MM.1S (cell line): ENCODE measurements at places on chromosomes 5 and 9.

DNA sequence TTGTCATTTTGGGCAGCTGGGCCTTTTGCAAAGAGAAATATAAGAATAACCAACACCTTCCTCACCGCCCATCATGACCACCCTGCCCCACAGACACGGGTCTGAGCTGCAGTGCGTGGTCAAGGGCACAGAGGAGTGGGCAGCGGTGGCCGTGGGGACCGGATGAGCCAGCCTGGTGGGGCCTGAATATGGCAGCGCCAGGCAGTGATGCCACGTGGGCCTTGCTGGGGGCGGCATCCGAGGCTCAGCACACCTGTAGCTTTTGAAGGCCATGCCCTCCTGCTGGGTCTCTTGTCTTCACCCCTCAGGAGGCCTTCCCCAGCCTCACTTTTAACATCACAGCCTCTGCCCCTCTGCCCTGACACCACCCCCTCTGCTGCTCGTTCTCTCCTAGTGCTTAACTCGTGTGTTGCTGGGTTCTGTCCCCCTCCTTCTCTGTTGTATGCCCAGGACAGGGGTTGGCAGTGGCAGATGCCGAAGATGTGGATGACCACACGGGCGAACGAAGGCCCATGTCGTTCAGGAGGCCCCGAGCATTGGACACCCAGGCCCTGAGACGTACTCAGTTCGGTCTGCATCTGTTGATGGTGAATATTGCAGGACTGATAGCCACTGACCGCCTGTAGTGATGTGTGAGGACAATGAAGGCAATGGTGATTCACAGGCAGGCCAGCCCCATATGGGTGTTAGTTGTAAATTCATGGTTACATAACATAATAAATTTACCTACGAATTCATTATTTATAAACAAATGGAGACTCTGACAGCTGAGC, 46.0 kb downstream of the AHRR start:
- no peaks in the 10 kb centered on the region for H3K4me1 ChIP-seq
- H3K27me3 ChIP-seq: no peaks in the 10 kb centered on the region
- no peak for DNase-seq
- H3K27ac ChIP-seq: no peak overlapping the region
- no peaks in the 10 kb centered on the region for H3K36me3 ChIP-seq

GRCh38 chr5:31119938-31120641, 73.4 kb upstream of the CDH6 start:
- H3K36me3 ChIP-seq: no peaks in the 10 kb centered on the region
- no peaks in the 10 kb centered on the region for H3K27me3 ChIP-seq
- no peak for DNase-seq
- no peak overlapping the region for H3K4me3 ChIP-seq
- H3K4me1 ChIP-seq: no peaks in the 10 kb centered on the region

DNA sequence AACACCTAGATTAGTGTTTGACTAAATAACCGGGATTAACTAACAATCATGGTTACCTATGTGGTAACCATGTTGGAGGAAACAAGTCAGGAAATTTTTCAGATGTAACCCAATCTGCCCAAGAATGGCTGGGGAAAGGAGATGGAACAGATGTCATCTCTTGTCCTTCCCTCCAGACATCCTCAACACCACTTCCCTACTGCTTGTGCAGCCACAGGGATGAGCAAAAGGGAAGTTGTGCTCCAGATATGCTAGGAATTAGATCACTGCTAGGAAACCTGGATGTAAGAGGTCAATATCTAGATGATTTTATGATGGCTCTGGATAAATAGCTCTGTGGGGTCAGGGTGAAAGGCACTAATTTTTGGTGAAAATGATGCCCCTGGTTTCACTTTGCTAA, 61.3 kb upstream of the ELL2 start:
- no peaks in the 10 kb centered on the region for H3K36me3 ChIP-seq
- no peaks in the 10 kb centered on the region for H3K27me3 ChIP-seq
- DNase-seq: no peak
- H3K27ac ChIP-seq: no peak overlapping the region
- H3K4me1 ChIP-seq: no peaks in the 10 kb centered on the region

DNA sequence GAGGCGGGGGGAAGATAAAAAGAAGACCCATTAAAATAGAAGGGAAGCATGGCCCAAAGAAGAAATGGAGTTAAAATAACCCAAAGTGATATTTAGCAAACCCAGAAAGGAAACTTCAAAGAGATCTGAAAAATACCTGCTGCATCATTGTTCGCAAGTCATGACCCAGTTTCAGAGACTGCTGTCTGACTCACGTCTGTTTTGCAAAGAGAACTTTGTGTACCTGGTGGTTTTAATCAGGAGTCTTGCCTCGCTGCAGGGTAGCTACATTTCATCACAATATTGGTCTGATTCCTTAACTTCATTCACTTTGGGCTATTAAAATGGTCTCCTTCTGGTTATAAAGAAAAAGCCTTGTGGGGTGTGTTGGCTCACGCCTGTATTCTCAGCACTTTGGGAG, 461.1 kb upstream of the DAP start:
- no peaks in the 10 kb centered on the region for H3K27me3 ChIP-seq
- DNase-seq: no peak
- no peak overlapping the region for H3K27ac ChIP-seq
- H3K4me1 ChIP-seq: no peaks in the 10 kb centered on the region
- no peak overlapping the region for H3K4me3 ChIP-seq

DNA sequence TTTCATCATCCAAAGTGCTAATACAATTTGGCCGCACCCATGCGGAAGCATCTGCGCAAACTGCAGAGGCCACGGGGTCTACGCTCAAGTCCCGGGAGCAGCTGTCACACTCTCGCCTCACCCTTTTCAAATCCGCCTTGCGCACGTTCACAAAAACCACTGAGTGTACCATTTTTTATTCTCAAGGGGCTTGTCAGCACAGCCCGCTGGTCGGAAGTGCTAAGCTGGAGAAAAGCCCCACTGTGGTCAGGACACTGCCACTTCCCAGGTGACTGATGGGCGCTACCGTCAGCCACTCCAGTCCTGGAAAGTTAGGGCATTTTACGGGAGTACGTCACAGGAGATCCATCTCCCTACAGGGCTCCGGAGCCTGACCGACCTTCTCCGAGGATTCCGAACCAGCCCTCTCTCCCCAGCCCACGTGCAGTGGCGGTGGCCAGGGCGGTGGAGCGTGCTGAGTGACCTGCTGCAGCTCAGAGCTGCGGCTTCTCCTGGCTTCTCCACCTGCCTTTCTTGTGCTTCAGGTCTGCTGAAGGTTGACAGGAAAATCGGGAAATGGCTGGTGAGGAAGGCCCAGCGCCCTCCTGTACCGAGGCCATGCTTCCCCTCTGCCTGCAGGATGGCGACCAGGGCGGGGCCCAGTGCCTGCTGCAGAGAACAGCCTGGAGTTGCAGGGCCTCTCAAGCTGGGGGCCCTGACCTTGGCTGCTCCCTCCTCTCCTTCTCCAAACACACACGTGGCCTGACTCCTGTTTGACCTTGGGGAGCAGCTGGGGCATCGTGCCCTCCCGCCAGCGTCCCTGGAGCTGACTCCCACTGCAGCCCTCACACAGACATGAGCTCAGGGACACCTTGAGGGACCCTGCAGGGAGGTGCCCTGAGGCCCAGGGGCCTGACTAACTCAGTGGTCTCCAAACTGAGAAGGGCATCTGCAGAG, 14.3 kb downstream of the RASGEF1C start:
- H3K4me1 ChIP-seq: no peaks in the 10 kb centered on the region
- peaks cover 37% of the 10 kb centered on the region for H3K27me3 ChIP-seq
- H3K36me3 ChIP-seq: no peaks in the 10 kb centered on the region
- no peak overlapping the region for H3K4me3 ChIP-seq
- no peak overlapping the region for H3K27ac ChIP-seq

DNA sequence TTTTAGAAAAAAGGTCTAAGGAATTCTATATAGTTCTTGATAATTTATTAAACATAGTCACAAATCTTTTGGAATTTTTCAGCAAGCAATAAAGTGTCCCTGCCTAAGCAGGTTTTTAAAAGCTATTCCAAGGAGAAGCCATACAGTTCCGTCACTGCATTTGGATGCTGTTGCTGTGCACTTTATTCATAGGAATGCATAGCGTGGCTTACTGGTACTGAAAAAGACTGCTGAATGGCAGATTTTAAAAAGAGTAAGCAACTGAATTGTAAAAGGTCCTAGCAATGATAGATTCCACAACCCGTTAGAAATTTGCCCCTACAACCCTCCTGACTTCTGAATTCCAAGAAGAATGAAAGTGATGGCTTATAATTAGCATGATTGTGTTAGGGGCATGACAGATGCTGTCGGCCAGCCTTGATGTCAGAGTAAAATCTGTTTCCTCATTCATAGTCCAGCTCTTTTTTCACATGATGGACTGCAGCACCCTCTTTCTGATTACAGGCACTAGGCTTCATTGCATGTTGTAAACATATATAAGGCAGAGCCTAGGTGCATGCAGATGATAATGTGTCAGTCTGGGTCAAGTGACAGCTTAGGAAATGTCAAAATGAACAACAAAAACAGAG, 227.0 kb downstream of the PDE4D start:
- H3K27me3 ChIP-seq: no peaks in the 10 kb centered on the region
- H3K4me3 ChIP-seq: no peak overlapping the region
- H3K4me1 ChIP-seq: peaks cover 9% of the 10 kb centered on the region
- H3K36me3 ChIP-seq: no peaks in the 10 kb centered on the region
- H3K27ac ChIP-seq: no peak overlapping the region
- no peak for DNase-seq

GRCh38 chr9:93217706-93218105, 33.8 kb downstream of the WNK2 start:
- H3K36me3 ChIP-seq: no peaks in the 10 kb centered on the region
- DNase-seq: no peak
- no peaks in the 10 kb centered on the region for H3K27me3 ChIP-seq
- H3K4me1 ChIP-seq: no peaks in the 10 kb centered on the region
- no peak overlapping the region for H3K4me3 ChIP-seq

- H3K27me3 ChIP-seq: no peaks in the 10 kb centered on the region
- no peaks in the 10 kb centered on the region for H3K4me1 ChIP-seq
- no peaks in the 10 kb centered on the region for H3K36me3 ChIP-seq
Measured at GRCh38 chr5:134132372-134133187, 18.1 kb downstream of the TCF7 start.

GRCh38 chr5:103389846-103390245, 131.3 kb downstream of the MACIR start:
- no peak overlapping the region for H3K27ac ChIP-seq
- no peak for DNase-seq
- H3K4me3 ChIP-seq: no peak overlapping the region
- H3K36me3 ChIP-seq: no peaks in the 10 kb centered on the region
- H3K4me1 ChIP-seq: peaks cover 13% of the 10 kb centered on the region

- H3K36me3 ChIP-seq: no peaks in the 10 kb centered on the region
- no peak overlapping the region for H3K27ac ChIP-seq
- no peaks in the 10 kb centered on the region for H3K4me1 ChIP-seq
- no peak overlapping the region for H3K4me3 ChIP-seq
- no peaks in the 10 kb centered on the region for H3K27me3 ChIP-seq
Measured at GRCh38 chr5:113340537-113340936, 94.3 kb downstream of the TSSK1B start.

GRCh38 chr5:16417398-16418074, 48.1 kb downstream of the ZNF622 start:
- DNase-seq: no peak
- no peaks in the 10 kb centered on the region for H3K36me3 ChIP-seq
- H3K27ac ChIP-seq: no peak overlapping the region
- no peaks in the 10 kb centered on the region for H3K4me1 ChIP-seq

- peaks cover 100% of the 10 kb centered on the region for H3K27me3 ChIP-seq
- H3K27ac ChIP-seq: no peak overlapping the region
- DNase-seq: no peak
- no peaks in the 10 kb centered on the region for H3K4me1 ChIP-seq
- no peaks in the 10 kb centered on the region for H3K36me3 ChIP-seq
Measured at GRCh38 chr9:134770972-134771971, 109.3 kb upstream of the FCN2 start.

GRCh38 chr9:126722252-126722921, 82.5 kb upstream of the ZBTB43 start:
- DNase-seq: peak; percentile 72
- peak overlapping the region; percentile 80 for H3K4me3 ChIP-seq
- H3K36me3 ChIP-seq: no peaks in the 10 kb centered on the region
- no peak overlapping the region for H3K27ac ChIP-seq
- peaks cover 23% of the 10 kb centered on the region; the same call in 1 of the 2 replicates for H3K27me3 ChIP-seq

DNA sequence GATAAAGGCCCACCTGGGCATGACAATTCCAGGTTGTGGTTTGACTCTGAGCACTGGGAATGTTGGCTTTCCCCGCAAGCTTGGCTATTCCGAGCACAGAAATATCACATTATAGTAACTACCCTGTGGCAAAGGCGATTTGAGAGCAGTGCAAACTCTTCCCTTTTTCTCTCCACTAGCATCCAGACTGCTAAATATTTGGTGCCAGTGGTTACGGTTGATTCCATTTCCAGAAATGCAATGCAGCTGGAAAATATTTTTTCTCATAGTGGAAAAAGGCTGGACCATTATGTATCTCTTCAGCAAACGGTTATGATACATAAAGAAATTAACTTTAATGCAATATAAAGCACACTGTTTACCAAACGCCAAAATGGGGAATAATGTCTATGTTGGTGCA, 158.0 kb downstream of the ENC1 start:
- H3K27me3 ChIP-seq: no peaks in the 10 kb centered on the region
- H3K36me3 ChIP-seq: no peaks in the 10 kb centered on the region
- H3K4me3 ChIP-seq: no peak overlapping the region
- H3K27ac ChIP-seq: no peak overlapping the region
- no peak for DNase-seq
- no peaks in the 10 kb centered on the region for H3K4me1 ChIP-seq

- H3K36me3 ChIP-seq: no peaks in the 10 kb centered on the region
- no peaks in the 10 kb centered on the region for H3K27me3 ChIP-seq
- no peak for DNase-seq
- H3K4me1 ChIP-seq: no peaks in the 10 kb centered on the region
Measured at GRCh38 chr5:21143686-21144085, 1155.7 kb upstream of the CDH18 start.

DNA sequence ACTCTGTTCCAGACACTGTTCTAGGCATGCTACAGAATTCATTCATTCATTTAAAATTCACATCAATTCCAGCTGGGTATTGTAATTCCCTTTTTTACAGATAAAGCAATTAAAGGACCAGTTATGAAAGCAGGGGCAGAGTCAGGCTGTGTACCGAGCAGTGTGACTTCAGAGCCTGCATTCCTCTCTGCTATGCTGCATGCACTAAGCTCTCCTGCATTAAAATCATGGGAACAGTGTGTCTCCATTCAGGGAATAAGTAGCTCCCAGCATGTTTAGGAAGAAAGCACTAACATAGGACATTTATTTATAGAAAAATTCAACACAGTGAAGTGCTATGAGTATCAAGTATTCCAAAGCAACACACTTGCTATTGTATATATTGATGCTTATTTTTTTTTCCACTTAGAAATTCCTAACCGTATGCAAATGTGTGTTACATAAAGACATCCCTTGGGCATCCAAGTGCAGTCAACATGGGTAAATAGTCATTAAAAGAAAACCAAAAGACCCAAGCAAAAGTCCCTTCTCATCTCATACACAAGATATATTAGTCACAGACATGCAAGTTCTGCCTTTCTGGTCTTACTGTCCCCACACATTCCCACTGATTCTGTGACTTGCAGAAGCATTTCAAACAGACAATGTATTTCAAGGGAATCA, 173.7 kb downstream of the GABRB2 start:
- H3K36me3 ChIP-seq: no peaks in the 10 kb centered on the region
- no peaks in the 10 kb centered on the region for H3K4me1 ChIP-seq
- no peak overlapping the region for H3K27ac ChIP-seq

- H3K4me1 ChIP-seq: no peaks in the 10 kb centered on the region
- DNase-seq: no peak
- H3K4me3 ChIP-seq: no peak overlapping the region
Measured at GRCh38 chr9:118222375-118222774, 518.2 kb downstream of the TLR4 start.

GRCh38 chr5:62306323-62306895, 403 bp downstream of the KIF2A start:
- H3K27ac ChIP-seq: peak overlapping the region; percentile 58
- DNase-seq: no peak
- 0 out of 2 replicates have a peak, but pooled peaks cover 3% of the 10 kb centered on the region for H3K36me3 ChIP-seq
- H3K4me3 ChIP-seq: peak overlapping the region; percentile 74
